Mesenteric fat pad (tissue), 1 donor: ENCODE measurements at places on chromosomes 6 and 20. TPM values are rescaled to one million over a fixed set of nuclear protein-coding genes. Genes with fewer than 3 reads are reported as not detected.

Gene RAET1L
- total RNA-seq: not detected

Gene ESF1
- 17.3 TPM for total RNA-seq

Gene TTLL9
- total RNA-seq: 0.13 TPM

Gene GRM1
- total RNA-seq: not detected

Gene OPRL1
- total RNA-seq: 1.3 TPM

Gene LY6G6F
- total RNA-seq: not detected

Gene OPRM1
- total RNA-seq: not detected

Gene CLIC5
- 8.2 TPM for total RNA-seq

Gene LY6G6C
- not detected for total RNA-seq

Gene RBM24
- total RNA-seq: 1.3 TPM

Gene CLVS2
- not detected for total RNA-seq

Gene RFX6
- not detected for total RNA-seq

Gene TRMT11
- 15.5 TPM for total RNA-seq

Gene KHDRBS2
- total RNA-seq: not detected

Gene DZANK1
- total RNA-seq: 1.3 TPM

Gene CAGE1
- total RNA-seq: not detected

Gene TAGAP
- total RNA-seq: 5.7 TPM

Gene SLC22A16
- 1.4 TPM for total RNA-seq

Gene PTP4A1
- total RNA-seq: 34.3 TPM

Gene INSM1
- total RNA-seq: not detected

Gene SNPH
- 4.9 TPM for total RNA-seq

Gene L3MBTL3
- total RNA-seq: 9.9 TPM

Gene SYNDIG1
- 0.77 TPM for total RNA-seq

Gene TFAP2D
- total RNA-seq: not detected

Gene CRIP3
- total RNA-seq: 0.58 TPM

Gene ADGRB3
- total RNA-seq: 0.74 TPM

Gene ME1
- 31.7 TPM for total RNA-seq

Gene GTSF1L
- not detected for total RNA-seq

Gene MAFB
- total RNA-seq: 86.0 TPM

Gene SIRPD
- total RNA-seq: 0.42 TPM

Gene GTF3C6
- total RNA-seq: 69.0 TPM

Gene PNLDC1
- not detected for total RNA-seq

Gene LMBRD1
- total RNA-seq: 43.9 TPM

Gene LBP
- total RNA-seq: 59.3 TPM

Gene TP53INP2
- 16.8 TPM for total RNA-seq

Gene EEF1A2
- total RNA-seq: 1.2 TPM

Gene CSTF1
- 21.2 TPM for total RNA-seq

Gene FAM83D
- total RNA-seq: 0.71 TPM

Gene NKX2-2
- not detected for total RNA-seq

Gene PLA2G7
- total RNA-seq: 8.1 TPM

Gene FOXC1
- total RNA-seq: 7.6 TPM

Gene LHFPL5
- total RNA-seq: not detected

Gene SALL4
- total RNA-seq: 0.16 TPM

Gene CUTA
- total RNA-seq: 103 TPM

Gene RNF182
- total RNA-seq: 1.7 TPM

Gene CALHM4
- not detected for total RNA-seq

Gene DEFB132
- total RNA-seq: 1.5 TPM
